ENCODE measurements at places on chromosomes 12 and 14.

DNA sequence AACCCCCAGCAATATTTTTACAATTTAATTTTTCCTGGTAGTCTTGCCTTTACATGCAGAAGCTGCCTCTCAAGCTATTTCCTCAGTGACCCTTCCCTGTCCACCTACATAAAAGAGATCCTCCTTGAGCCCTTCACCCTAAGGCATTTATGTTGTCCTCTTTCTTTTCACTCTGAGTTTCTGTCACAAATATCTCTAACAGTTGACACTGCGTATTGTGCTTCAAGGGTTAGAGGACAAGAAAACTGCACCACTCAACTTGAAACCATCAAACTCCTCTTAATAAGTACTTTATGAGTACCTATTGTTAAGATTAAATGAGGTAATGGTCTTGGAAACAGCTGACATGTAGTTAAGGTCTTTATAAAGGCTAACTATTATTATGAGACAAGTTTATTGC, 557.7 kb downstream of the TRHDE start:
- DNase-seq, result no peak

DNA sequence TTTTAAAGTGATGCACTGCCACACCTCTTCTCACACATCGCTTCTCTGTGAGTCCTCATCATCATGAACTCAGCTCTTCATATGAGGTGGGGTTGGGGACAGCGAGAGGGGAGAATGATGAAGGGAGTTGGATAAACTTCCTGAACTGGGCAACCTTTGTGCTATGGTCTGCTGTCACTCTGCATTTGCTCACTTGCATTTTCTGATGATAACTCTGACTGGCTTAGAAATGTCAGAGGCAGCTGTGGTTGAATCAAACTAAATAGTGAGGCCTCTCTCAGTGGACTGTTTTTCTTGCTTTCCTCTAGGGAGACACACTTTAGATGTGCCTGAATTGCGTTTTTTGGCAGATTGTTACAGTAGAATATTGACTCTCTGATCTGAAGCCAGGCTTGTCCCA, 55.2 kb upstream of the NFKBIA start:
- no peak for DNase-seq

DNA sequence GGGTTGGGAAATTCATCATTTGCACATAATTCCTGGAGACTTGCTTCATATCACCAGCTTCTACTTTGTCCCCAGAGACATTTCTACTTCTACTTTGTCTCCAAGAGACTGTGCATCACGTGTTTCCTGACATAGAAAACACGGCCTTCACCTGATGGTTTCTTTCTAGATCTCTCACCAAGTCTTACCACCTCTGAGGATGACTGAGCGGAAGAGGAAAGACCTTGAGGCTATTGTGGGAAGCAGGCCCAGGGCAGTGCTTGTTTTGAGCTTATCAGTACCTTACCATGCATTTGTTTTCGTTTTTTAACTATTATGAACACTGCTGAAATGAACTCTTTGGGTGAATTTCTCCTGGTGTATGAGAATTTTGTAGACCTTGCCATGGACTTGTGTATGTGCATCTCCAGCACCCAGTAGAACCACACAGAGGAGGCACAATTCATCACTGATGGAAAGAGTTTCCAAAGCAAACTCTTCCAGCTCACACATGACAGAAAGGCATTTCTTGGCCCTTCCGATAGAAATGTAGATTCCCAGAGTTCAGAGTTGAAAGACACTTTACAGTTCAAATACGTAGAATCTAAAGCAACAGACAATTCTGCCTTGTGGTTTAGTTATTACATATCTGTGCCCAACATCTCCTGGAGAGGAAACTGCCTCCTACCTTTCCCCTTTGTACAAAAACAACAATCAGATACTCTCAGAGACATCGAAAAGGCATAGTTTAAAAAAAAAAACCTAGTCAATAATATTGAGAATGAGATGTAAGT, 434.7 kb downstream of the FUT8 start:
- DNase-seq, result no peak

DNA sequence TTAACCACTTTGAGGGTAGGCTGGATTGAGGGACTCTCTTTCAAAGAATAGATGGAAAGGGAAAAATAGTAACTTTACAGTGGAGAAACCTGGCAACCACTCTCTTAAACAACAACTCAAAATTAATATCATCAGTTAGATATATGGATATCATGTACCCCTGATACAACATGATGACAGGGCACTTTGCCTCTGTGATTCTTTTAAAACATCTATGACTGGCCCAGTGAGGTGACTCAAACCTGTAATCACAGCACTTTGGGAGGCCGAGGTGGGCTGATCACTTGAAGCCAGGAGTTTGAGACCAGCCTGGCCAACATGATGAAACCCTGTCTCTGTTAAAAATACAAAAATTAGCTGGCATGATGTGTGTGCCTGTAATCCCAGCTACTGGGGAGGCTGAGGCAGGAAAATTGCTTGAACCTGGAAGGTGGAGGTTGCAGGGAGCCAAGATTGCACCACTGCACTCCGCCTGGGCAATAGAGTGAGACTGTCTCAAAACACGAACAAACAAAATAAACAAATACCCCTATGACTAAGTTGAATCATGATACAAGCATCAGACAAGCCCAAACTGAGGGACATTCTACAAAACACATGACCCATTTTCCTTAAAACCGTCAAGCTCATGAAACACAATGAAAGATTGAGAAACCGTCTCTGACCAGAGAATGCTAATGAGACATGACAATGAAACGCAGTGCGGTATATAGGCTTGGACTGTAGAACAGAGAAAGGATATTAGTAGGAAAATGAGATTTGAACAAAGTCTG, 26.4 kb upstream of the SLC7A8 start:
- no peak for DNase-seq

- no peak for DNase-seq
Measured at GRCh38 chr12:64747695-64748094, 11.5 kb downstream of the GNS start.

DNA sequence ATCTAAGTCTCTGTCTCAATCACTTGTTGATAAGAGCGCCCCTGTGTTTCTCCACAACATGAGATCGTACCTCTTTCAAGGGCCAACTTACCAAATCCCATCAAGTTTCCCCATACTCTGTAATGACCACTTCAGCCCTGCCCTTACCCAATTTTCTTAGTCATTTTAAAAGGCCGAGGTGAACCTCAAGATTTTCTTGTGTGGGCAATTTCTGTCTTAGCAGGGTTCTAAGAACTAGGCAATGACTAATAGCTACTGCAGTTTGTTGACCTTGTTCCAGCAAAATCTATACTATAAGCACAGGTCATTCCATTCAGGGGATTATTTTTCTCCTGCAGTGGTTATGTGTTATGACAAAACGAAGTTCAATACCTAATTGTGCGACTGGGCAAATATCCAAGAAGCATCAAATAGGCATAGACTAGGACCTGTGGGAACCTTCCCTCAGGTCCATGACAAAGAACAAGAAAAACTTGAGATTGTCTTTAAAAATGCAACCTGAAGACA, 359.8 kb downstream of the PCNX1 start:
- DNase-seq, result no peak

DNA sequence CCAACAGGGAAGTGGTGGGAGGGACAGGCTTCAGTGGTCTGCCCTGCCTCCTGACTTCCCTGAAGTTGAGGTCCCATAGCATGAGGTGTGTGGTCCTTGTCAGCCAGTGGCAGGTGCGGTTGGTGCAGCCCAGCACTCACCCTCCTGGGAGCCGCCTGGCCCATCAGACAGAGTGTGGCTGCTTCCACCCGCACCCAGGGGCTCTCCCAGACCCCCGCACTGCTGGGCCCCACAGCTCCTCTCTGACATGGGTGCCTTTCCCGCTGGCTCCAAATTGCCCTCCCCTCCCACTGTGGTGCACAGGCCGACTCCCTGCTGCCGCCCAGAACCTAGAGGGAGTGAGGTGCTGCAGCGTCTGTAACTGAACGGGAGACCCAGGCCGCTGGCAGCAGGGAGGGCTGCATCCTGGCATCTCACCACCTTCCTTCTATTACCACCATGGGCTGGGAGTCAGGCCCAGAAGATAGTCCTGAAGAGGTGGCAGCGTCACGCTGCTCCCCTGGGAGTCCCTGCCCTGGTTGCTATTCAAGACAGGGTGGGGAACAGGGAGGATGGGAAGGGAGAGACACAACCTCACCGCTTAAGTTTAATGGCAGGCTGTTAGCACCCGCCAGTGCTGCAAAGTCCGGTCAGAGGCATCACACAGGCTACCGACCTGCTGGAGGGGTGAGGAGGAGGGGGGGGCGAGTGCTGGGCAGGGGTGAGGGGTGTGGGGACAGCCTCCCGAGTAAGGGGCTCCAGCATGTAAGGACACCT, 180.6 kb upstream of the PRMT8 start:
- DNase-seq, result no peak

DNA sequence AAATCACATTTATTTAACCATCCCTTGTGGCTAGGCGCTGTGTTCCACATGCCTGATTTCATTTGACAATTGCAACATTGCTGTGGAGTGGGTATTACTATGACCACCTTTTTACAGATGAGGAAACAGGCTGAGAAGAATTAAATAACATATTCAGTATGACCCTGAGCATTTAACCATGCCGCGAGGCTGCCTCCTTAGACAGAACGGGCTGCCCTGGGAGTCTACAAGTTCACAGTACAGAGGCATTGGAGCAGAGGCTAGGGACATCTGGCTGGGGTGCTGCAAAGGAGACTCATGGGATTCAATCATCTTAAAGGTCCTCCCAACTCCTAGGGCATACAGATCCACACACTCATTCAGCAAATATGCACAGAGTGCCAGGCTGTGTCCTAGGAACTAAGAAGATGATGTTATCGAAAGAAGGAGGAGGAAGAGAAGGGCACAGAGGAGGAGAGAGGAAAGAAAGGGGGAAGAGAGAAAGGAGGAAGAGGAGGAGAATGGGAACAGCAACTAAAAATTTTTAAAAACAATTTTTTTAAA, 164.7 kb upstream of the CCND2 start:
- DNase-seq, result no peak

DNA sequence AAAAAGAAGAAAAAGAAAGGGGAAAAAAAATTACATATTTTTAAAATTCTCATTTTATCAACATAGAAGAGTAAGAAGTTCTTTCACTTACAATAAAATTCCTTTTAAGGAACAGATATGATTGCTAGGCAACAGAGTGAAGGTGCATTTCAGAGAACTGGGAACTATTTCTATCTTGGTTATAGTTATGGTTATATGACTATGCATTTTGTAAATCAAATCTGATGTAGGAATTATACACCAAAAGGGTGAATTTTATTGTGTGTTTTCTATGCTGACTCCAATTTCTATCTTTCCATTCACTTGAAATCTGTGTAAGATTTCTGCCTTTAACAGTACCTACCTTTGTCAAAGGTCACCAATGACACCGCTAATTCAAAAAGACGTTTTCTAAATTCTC, 50.1 kb downstream of the HNRNPC start:
- no peak for DNase-seq

DNA sequence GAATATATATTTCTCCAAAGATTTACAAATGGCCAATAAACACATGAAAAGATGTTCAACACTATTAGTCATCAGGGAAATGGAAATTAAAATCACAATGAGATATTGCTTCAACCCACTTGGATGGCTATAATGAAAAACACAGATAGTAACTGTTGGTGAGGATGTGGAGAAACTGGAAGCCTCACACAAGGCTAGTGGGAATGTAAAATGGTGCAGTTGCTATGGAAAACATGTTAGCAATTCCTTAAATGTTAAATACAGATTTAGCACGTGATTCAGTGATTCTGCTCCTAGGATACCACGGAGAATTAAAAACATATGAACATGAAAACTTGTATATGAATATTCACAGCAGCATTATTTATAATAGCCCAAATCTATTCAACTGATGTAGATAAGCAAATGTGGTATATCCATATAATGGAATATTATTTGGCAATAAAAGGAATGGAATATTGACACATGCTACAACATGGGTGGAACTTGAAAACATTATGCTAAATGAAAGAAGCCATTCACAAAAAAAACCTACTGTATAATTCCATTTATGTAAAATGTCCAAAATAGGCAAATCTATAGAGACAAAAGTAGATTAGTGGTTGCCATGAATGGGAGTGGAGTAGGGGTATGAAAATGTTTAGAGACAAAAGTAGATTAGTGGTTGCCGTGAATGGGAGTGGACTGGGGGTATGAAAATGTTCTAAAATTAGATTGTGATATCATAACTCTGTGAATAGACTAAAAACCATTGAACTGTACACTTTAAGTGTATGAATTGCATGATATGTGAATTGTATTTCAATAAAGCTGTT, 227.1 kb upstream of the DDHD1 start:
- DNase-seq, result no peak

DNA sequence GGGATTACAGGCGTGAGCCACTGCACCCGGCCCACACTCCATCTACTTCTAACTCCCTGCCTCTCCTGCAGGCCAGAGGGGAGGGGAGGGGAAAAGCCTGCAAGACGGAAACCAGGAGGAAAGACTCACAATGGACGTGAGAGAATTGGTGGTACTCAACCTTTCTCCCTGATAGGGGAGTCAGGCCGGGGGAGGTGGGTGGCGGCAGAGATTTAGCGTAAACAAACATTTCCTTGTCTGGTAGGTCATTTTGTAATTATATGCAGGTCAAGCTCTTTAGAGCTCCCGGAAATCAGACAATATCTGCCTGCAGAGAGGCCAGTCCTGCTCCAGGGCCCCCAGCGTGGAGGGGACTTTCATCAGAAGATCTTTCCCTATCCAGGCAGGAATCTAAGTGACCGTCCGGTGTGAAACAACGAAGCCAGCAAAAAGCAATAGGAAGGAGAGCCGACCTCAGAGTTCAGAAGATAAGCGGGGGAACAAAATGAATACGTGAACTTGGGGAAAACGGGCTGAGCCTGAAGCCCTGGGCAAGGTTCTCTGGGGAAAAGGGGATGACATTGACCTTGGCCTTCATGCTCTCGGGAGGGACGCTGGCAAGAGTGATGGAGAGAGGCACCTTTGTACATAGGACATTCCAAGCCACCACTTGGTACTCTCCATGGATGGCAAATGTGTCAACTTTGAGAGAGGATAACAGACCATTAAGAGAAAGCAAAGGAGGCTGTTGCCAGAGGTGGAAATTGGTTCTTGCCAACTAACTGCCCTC, 62.3 kb downstream of the SPRING1 start:
- DNase-seq, result no peak

GRCh38 chr14:61151251-61151650, 129.9 kb downstream of the TMEM30B start:
- no peak for DNase-seq

All from iPS-NIHi11 (cell line).